RKO (cell line): ENCODE measurements at places on chromosomes 4 and X.

DNA sequence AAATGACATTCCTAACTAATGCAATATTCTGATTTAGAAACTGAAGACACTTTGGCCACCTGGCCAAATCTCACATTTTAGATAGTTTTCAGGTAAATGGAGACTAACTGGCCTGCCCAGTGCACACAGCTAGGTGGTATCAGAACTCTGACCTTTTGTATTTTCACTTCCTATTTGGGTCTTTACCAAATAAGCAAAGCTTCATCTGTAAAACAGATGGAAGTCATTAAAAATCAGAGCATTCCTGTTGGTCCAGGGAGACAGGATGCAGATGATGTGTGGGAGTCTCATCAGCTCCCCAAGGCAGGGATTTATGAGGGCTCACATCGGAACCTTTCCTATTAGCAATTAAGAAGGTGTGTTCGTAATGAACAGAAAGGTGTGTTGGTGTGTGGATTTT lies 57.7 kb downstream of the ARHGAP10 start:
- no peak for DNase-seq

DNA sequence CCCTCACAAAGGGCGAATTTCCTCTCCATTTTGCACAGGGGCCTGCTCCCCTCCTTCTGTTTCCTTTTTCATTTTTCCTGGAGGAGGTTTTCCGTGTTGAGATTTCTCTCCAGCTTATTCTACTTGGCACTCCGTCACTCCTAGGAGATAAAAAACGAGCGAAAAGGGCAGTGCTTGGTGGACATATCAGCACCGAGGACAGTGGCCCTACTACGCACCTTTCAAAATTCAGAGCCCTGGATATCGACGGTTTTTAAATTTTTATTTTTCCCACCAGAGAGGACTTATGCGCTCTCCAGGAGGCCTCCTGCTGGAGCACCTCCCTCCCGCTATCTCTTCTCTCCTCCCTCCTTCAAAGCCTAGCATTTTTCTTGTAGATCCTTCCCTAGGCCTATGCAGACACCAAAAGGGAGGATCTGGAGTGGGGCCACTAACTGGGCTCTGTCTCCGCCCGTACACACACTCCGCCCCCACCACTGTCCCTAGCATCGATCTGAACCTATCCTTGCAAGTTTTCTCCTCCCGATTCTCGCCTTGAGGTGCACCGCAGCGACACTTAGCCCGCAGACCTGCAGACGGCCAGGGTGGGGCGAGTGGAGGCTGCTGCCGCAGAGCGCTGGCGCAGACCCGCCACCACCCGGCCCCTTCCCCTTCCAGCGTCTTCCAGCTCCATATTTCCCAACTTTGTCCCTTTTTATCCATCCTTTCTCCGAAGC lies 8.5 kb upstream of the TCEAL9 start:
- DNase-seq: no peak

- no peak for DNase-seq
Observed at GRCh38 chrX:136275553-136275952, 24.4 kb upstream of the MAP7D3 start.

DNA sequence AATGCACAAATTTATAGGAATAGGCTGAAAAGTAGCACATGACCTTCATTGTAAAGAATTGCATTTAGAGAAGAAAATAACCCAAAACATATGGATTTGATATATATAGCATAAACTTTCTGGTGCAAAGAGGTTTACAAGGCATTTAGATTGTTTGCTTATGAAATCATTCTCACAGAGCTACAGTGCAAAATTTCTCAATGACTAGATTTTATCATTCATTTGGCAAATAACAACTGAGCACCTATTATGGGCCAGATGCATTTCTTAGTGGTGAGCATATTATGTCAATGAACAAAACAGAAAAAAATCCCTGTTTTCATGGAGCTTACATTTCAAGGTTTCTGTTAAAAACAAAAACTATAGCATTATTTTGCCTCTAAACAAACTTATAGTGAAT lies 34.1 kb upstream of the TNIP3 start:
- DNase-seq: no peak

GRCh38 chrX:147933815-147934214 lies 22.1 kb downstream of the FMR1 start:
- no peak for DNase-seq

GRCh38 chrX:149948016-149948415 lies 9.7 kb upstream of the EOLA2 start:
- no peak for DNase-seq

DNA sequence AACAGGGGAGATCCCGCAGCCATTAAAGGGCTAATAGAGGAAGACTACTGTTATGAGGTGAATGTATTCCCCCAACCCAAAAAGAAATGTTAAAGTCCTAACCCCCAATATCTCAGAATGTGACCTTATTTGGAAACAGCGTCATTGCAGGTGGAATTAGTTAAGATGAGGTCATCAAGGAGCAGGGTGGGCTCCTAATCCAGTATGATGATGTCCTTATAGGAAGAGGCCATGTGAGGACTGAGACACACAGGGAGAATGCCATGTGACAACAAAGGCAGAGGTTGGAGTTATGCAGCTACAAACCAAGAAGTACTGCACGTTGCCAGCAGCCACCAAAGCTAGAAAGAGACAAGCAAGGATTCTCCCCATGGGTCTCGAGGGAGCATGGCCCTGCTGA lies 14.3 kb downstream of the SPP1 start:
- DNase-seq: no peak

- no peak for DNase-seq
Observed at GRCh38 chr4:158068068-158068467, 104.8 kb downstream of the GASK1B start.

DNA sequence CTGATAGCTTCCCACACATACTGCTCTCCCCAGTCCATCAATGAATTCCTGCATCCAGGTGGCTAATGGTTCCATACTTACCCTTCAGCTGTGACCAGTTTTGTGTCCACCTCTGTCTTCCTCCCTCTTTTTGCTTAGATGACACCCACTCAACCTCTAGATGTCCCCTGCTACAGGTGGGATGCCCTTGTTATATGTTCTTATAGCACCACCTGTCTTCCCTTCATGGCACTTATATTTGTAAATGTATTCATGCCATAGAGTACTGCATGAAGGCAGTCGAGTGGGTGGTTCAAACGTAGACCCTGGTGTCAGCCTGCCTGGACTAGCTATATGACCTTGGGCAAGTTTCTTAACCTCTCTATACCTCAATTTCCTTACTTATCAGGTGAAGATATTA lies 6.5 kb upstream of the USP46 start:
- DNase-seq: peak; percentile 23

GRCh38 chrX:12349201-12349600 lies 210.9 kb downstream of the FRMPD4 start:
- no peak for DNase-seq
